Activated naive CD4-positive, alpha-beta T cell treated with anti-CD3 and anti-CD28 coated beads for 36 hours (primary cell): ENCODE measurements at places on chromosomes 3 and 15.

DNA sequence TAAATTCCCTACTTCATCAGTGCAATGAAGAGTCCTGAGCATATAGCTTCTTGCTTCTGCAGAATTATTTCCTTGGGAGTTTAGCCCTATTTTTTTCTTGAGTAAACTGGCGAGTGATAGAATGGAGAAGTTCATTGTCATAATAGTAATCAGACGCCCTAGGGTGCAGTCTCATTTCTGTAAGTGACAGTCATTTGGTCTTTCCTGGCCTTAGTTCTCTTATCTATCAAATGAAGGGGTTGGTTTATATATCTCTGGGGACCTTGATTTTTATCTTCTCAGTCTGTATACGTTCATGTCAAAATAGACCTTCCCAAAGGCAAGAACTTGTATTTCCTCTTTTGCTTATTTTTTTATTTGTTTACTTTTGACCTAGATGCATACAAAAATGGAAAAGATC is 9.9 kb upstream of the ALPK3 start:
- DNase-seq, result no peak

DNA sequence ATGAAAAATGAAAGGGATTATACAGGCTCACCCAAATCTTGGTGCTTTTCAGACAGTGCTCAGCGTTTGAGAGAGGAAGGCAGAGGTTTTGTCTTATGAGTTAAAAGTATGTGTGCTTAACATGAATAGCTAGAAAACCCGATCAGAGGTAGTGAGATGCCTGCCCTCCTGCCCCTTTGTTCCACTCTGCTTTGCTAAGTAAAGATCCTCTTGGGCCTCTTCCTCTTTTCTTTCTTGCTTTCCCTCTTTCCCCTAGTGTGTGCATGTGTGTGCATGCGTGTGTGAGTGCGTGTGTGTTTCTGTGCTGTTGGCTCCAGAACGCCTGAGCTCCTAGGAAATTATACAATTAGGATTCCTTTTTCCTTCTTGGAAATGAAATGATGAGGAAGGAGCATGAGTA is 261.3 kb upstream of the NR2E3 start:
- DNase-seq, result no peak

- no peak for DNase-seq
These were observed 55.6 kb upstream of the XCR1 start for GRCh38 chr3:46082849-46083248.

DNA sequence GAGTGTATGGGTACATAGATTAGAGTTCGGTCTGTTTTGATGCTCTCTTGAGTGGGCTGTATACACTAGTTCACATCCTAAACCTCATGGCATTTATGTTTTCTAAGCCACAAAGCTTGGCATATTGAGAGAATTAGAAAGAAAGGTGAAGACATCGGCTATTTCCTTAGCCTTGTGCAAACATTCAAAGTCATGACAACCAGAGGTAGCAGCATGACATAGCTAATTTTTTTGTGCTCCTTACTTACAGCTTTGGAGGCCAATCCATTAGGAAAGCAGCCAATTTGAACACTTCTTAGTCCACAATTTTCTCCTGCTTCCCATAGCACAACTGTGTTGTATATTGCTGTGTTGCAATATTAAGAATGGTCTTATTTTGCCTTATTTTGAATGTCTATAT is 21.5 kb upstream of the AADAC start:
- DNase-seq, result no peak

- no peak for DNase-seq
These were observed 4.1 kb downstream of the YEATS2 start for GRCh38 chr3:183701744-183702143.

DNA sequence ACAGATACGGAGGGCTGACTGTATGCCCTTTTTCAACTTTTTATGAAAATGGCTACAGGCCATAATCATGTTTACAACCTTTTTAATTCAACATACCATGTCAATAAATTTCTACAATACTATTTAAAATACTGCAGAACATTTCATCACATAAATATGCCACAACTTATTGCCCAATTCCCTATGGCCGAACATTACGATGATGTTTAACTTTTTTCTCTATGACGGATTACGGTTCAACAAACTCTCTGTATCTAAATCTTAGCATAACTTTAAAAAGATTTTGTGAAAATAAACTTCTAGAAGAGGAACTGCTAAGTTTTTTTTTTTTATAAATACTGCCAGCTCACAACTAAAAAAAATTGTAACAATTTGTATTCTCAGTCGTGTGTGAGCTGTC is 220.4 kb downstream of the OSBPL10 start:
- no peak for DNase-seq

DNA sequence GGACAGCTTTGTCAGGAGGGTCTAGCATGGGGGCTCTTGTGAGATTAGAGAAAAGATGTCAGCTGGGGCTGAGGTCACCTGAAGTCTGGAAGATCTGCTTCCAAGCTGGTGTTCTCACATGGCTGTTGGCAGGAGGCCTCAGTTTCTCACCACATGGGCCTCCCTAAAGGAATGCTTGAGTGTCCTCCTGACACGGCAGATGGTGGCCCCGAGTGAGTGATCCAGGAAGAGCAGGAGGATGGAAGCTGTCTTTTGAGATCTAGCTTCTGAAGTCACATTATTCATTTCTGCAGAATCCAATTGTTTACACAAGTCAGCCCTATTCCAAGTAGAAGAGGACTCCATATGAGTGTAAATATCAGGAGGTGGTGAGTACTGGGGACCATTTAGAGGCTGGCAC is 344.0 kb upstream of the PROK2 start:
- no peak for DNase-seq

DNA sequence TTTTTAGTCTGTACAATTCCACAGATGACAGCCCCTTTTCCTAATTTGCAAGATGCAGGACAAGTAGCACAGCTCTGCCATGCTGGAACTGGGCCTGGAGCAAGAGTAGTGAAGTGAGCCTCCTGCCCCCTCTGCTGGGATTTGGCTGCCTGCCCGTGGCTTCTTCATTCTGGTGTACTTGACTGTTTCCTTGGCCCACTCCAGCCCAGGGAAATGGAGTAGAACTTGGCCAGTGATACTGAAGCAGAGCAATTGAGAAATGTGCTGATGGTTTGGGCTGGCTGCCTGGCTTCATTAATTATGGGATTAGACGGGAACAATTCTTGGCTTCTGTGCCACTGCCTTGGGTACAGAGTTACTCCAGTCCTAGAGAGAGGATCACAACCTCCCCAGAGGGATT is 2.8 kb downstream of the GPD1L start:
- no peak for DNase-seq

- DNase-seq, result no peak
These were observed 325.4 kb upstream of the WNT5A start for GRCh38 chr3:55812394-55813013.

DNA sequence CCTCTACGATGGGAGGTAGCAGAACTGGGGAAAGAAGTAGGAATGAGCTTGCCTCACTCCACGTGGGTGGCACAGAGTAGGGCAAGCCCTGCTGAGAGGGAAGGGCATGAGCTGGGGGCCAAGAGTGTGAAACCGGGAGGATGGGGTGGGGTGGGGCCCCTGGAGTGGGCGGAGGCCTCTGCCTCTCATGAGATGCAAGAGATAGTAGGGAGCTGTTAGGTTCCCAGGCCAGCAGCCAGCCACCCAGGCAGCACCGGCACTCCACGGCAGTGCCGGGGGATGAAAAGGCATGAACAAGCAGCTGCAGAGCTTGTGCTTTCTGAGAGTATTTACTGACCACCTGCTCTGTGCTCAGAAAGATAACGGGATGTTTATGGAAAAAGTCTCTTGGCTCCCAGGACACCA is 24.4 kb upstream of the PLA2G4E start:
- no peak for DNase-seq

DNA sequence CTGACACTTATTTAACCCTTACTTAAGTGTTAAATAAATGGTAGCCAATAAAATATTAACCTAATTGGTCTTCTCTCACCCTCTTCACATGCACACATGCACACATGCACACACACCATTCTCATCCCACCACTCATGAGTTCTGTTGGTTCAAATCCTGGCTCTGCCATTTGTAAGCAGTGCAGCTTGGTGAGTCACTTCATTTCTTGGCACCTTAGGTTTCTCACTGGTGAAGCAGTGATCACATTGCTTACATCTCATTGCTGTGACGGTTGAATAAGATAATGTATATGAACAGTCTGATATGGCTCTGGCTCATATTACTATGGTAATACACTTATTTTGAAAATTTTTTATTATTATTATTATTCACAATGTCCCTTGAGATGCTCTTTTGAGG is 33.8 kb downstream of the RIOX2 start:
- DNase-seq, result no peak

GRCh38 chr3:194951931-194952582 is 266.4 kb downstream of the FAM43A start:
- DNase-seq, result no peak

GRCh38 chr15:95929232-95929846 is 401.2 kb upstream of the NR2F2 start:
- DNase-seq, result no peak

- DNase-seq, result no peak
These were observed 264.0 kb downstream of the CLSTN2 start for GRCh38 chr3:140199008-140199407.
